ENCODE measurements at places on chromosomes 4 and X.
A peak's percentile ranks its signal among the peaks of the same experiment; 100 is the strongest.

DNA sequence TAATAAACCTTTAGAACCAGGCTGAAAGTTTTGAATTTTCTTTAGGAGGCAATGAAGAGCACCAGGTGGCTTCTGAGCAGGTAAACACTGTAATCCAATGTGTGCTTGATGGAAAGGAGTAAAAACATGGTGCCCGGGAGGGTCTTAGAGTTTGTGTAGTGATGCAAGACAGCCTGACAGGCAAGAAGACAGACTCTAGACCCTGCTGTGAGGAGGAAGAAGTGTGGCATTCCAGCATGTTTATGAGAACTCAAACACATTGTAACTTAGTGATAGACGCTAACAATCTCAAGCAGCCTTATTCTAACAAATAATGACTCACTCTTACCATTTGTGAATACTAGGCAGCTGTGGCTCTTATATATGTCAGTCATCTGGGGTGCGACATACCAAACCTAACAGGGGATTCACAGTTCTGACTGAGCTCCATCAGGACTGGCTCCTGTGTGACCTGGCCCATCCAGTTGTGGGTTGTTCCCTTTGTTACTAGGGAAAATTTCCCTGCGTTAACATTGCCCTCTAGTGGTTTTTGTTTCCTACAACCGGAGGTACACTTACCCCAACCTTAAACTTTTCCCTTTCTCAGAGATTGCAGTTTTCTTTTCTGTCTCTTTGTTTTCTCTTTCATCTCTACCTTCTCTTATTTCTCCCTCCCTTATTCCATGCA lies 53.8 kb downstream of the VSIG4 start:
- DNase-seq = peak; percentile 6

DNA sequence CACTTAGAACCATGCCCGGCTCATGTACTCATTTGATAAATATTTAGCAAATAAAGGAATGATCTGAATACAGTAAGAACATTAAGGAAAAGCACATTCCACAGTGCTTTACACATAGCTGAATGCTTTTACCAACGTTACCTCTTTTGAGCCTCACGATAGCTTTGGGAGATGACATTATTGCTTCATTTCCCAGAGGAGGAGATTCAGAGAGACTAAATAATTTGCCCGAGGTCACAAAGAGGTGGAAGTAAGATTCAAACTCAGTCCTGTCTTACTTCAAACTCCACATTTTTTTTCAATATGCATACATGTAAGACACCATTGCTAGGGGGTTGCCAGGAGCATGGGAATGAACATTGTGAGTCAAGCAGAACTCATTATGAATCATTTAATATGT lies 538.5 kb downstream of the BCOR start:
- DNase-seq = no peak

DNA sequence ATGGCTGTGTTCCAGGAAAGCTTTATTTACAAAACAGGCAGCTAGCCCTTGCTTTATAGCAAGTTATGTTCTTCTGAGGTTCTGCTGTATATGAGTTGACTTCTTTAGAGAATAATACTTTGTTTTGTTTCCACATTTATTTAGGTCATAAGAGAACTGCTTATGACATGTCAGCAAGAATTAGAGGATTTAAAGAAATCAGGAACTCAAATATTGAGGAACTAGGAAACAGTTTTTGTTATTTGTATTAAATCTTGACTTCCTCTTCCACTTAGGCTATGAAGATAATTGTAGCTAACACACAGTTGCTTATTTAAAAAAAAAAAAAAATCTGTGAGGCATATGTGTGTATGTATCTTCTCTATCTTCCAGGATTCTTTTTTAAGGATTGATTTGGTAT lies 14.3 kb downstream of the ZRSR2 start:
- DNase-seq = no peak

DNA sequence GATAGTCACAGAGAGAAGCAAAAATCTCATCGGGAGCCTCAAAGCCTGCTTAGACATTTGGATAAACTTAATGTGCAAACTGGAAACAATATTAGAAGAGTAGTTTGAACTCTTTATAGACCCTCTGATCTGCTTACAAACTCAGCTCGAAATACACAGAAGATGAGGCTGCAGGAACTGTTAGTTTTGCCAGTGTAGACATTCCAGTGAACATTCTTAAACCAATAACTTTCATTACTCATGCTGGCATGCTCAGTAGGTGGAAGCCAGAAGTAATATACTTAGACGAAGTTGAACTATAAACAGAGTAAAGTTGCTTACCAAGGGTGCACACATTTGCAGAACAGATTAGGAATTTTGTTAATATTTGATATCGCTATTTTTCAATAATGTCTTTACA lies 303.5 kb downstream of the ANKRD50 start:
- DNase-seq = no peak

Measured in H54 (cell line).